ENCODE measurements at places on chromosomes 13 and 19. TPM values are rescaled to one million over a fixed set of nuclear protein-coding genes. Genes with fewer than 3 reads are reported as not detected.

GRCh38 chr19:39131255-39131755 is 5.7 kb downstream of the PAK4 start:
- no peaks in the 10 kb centered on the region for H3K27me3 ChIP-seq
- H3K4me3 ChIP-seq: no peak overlapping the region
- no peaks in the 10 kb centered on the region for H3K36me3 ChIP-seq
- H3K4me1 ChIP-seq: peaks cover 51% of the 10 kb centered on the region
- no peak for DNase-seq
- H3K27ac ChIP-seq: peak overlapping the region; percentile 71

DNA sequence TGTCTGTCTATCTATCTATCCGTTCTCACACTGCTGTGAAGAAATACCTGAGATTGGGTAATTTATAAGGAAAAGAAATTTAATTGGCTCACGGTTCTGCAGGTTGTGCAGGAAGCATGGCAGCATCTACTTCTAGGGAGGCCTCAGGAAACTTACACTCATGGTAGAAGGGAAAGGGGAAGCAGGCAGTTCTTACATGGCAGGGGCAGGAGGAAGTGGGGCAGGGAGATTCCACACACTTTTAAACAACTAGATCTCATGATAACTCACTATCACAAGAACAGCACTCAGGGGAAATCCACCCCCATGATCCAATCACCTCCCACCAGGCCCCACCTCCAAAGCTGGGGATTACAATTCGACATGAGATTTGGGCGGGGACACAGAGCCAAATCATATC is 105.3 kb downstream of the SLC10A2 start:
- H3K27me3 ChIP-seq: peaks cover 3% of the 10 kb centered on the region
- H3K27ac ChIP-seq: no peak overlapping the region
- no peak overlapping the region for H3K4me3 ChIP-seq
- no peaks in the 10 kb centered on the region for H3K36me3 ChIP-seq

- H3K27ac ChIP-seq: no peak overlapping the region
- H3K4me3 ChIP-seq: no peak overlapping the region
- no peaks in the 10 kb centered on the region for H3K36me3 ChIP-seq
- peaks cover 4% of the 10 kb centered on the region for H3K4me1 ChIP-seq
Observed at GRCh38 chr13:25927363-25927762, 124.5 kb downstream of the SHISA2 start.

- no peak overlapping the region for H3K4me3 ChIP-seq
- H3K27ac ChIP-seq: no peak overlapping the region
- no peaks in the 10 kb centered on the region for H3K4me1 ChIP-seq
- no peak for DNase-seq
Observed at GRCh38 chr19:39351537-39352064, 9.4 kb downstream of the SAMD4B start.

- no peak for DNase-seq
- no peak overlapping the region for H3K4me3 ChIP-seq
- H3K36me3 ChIP-seq: no peaks in the 10 kb centered on the region
- no peaks in the 10 kb centered on the region for H3K4me1 ChIP-seq
- H3K27me3 ChIP-seq: peaks cover 13% of the 10 kb centered on the region
- H3K27ac ChIP-seq: no peak overlapping the region
Observed at GRCh38 chr19:31668921-31669320, 319.7 kb upstream of the TSHZ3 start.

GRCh38 chr19:46759817-46760333 is 13.6 kb upstream of the STRN4 start:
- peaks cover 5% of the 10 kb centered on the region for H3K36me3 ChIP-seq
- no peaks in the 10 kb centered on the region for H3K27me3 ChIP-seq
- DNase-seq: no peak
- H3K27ac ChIP-seq: no peak overlapping the region
- H3K4me3 ChIP-seq: no peak overlapping the region

- DNase-seq: no peak
- peaks cover 24% of the 10 kb centered on the region for H3K36me3 ChIP-seq
- peaks cover 37% of the 10 kb centered on the region for H3K4me1 ChIP-seq
Observed at GRCh38 chr19:339262-339887, 5.2 kb downstream of the MIER2 start.

DNA sequence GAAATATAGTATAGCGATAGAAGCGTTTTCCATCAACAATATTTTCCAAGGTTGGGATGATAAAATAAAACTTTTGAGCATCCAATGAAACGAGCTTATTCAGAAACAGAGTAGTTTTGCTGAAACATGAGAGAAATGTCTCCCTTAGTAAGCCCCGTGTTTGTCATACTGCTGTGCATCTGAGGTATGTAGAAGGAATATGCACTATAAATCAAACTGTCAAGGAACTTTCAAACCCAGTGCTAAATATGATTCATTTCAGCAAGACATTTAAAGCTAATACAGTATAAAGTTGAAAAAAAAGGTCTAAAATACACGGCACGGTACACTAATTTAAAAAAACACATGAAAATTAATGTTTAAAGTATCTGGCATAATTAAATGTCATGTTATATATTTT is 546.2 kb downstream of the SLITRK5 start:
- H3K27me3 ChIP-seq: no peaks in the 10 kb centered on the region
- no peaks in the 10 kb centered on the region for H3K36me3 ChIP-seq
- DNase-seq: no peak
- H3K4me1 ChIP-seq: no peaks in the 10 kb centered on the region

GRCh38 chr19:47704024-47704423 is 9.2 kb upstream of the EHD2 start:
- no peak for DNase-seq
- no peak overlapping the region for H3K4me3 ChIP-seq
- peaks cover 16% of the 10 kb centered on the region for H3K36me3 ChIP-seq
- H3K4me1 ChIP-seq: no peaks in the 10 kb centered on the region
- H3K27me3 ChIP-seq: peaks cover 11% of the 10 kb centered on the region

DNA sequence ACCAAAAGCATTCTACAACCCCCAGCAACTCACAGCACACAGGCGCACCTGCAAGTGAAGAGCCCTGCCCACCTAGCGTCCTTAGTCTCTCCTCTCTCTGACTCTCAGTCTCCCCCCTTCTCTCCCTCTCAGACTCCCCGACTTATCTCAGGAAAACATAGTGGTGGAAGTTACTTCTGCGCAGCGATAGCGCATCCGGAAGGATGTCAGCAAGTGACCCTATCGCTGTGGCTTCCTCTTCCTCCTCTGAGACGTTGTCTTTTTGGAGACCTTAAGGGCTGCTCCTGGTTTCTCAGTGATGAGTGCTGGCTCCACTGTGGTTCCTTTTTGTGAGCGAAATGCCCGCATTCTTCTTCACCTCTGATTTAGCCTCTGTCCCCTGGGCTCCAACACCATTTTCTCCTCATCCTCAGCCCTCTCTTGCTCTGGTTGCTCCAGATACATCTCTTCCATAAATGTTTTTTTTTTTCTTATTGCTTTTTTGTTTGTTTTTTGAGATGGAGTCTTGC is 1.4 kb upstream of the YIF1B start:
- no peak overlapping the region for H3K4me3 ChIP-seq
- DNase-seq: no peak
- no peaks in the 10 kb centered on the region for H3K36me3 ChIP-seq
- peak overlapping the region; percentile 45 for H3K27ac ChIP-seq
- peaks cover 2% of the 10 kb centered on the region for H3K4me1 ChIP-seq

DNA sequence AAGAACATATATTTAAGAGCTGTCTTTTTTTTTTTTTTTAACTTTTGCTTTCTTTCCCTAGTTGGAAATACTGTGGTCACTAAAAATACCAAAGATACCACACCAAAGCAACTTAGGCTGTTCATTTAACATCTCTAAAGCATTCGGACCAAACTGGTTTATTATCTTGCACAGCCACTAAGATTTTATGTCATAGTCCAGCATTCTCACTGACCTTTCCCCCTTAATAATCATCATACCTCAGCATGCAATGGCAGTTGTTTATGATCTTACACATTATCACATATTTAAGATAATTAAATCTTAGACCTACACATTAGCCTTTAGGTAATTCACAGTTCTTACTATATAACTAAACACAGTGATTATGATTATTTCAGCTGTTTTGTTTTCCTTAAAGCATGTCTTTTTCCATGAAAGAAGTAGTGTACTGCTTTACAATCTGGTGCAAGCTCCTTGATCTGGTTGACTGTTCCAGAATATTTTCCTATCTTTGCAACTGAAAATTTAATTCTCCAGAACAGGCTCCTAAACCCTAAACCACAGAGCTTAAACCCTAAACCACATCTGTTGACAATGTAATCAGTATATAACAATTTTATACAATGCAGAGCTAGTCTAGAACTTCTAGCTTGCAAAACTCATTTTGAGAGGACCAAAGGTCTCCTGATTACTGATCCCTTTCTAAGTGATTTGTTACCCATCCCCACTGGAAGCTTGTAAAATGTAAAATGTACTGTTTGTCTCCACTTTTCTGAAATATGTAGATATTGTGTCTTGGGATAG is 74.2 kb downstream of the CDK8 start:
- no peak for DNase-seq
- H3K4me3 ChIP-seq: no peak overlapping the region
- H3K4me1 ChIP-seq: peaks cover 11% of the 10 kb centered on the region
- no peaks in the 10 kb centered on the region for H3K27me3 ChIP-seq

DNA sequence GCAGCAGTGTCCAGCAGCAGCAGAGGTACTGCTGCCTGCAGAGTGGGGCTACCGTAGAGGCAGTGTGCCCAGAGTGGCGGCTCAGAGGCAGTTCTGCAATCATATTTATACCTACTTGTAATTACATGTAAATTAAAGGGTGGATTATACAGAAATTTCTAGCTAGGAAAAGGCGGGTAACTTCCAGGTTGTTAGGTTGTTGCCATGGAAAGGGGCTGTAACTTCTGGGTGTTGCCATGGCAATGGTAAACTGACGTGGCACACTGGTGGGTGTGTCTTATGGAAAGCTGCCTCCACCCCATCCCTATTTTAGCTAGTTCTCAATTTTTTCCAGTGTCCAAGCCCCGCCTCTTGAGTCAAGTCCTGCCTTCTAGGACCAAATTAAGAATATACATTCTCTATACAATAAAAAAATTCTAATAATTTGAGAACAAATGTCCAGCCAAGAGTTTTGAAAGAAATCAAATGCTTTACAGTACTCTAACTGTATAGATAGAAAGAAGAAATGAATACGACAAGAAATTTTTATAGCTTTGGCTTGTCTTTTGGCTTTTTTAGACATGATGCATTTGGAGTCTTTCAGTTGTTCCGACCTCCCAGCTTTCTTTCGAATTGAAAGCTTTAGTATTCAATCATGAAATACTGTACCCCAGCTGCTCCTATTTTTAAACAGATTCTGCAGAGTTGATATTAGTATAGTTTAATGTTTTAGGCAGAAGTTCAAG is 816.6 kb downstream of the DIAPH3 start:
- no peak overlapping the region for H3K4me3 ChIP-seq
- H3K36me3 ChIP-seq: no peaks in the 10 kb centered on the region
- H3K4me1 ChIP-seq: peaks cover 34% of the 10 kb centered on the region
- H3K27me3 ChIP-seq: peaks cover 10% of the 10 kb centered on the region

DNA sequence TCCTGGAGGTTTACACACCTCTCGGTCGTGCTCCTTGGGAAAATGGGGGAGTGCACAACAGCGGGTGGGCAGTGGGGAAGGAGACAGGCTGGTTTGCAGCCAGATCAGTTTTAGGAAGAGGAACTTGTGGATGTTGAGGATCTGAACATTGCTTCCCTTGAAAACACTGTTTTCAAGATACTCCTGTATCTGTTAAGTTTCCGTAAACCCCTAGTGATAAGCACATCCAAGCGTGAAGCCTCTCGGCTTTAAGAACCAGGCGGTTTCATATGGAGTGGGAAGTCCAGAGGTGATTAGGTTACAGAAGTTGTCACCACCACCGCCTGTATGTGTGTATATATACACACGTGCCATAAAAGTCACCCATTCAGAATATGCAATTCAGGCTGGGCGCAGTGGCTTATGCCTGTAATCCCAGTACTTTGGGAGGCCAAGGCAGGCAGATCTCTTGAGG is 47.4 kb downstream of the SIPA1L3 start:
- H3K27me3 ChIP-seq: no peaks in the 10 kb centered on the region
- peaks cover 19% of the 10 kb centered on the region for H3K36me3 ChIP-seq
- DNase-seq: no peak
- peaks cover 27% of the 10 kb centered on the region for H3K4me1 ChIP-seq

RAB20 gene
- total RNA-seq: 4.0 TPM

CBARP gene
- total RNA-seq: 13.0 TPM

CYP4F3 gene
- not detected for total RNA-seq

CNMD gene
- 1.1 TPM for total RNA-seq

STOML3 gene
- not detected for total RNA-seq

All from progenitor cell of endocrine pancreas (in vitro differentiated cells).